ENCODE measurements at places on chromosomes 3 and 15.

DNA sequence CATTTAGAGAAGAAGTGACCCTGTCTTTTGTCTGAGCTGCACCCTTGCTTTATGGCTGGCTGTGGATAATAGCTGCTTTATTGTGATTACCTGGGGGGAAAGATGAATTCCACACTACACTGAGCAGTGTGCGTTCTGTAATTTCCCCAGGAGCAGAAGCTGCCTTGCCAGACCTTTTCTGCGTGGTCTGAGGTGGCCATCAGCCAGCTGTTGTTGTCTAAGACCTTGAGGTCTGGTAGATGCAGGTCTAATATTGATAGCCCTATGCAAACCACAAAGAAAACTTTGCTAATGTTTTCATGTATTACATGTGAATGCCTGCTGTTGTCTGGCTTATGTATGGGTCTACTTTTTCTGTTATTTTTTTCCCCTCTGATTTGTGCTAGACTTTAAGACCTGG is 144.6 kb downstream of the THSD4 start:
- DNase-seq: no peak

DNA sequence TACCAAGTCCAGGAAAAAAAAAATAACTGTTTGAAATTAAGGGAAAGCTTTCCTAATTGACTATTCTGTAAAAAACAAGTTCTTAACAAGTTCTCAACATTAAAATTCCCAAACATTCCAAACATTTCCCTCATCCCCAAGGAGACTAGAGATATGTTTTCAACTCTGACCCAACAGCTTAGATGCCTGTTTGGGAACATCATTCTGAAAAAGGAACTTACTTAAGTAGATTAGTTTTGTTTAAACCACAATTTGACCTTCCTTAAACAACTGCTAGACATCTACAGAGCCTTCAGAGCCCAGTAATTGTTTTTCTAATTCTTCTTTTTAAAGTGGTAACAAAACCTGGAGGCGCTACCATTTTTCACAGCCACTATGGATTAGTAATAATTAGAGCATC is 12.8 kb downstream of the UBR1 start:
- no peak for DNase-seq

- no peak for DNase-seq
These were observed 441.9 kb downstream of the ZIC1 start for GRCh38 chr3:147851062-147851461.

- DNase-seq: no peak
These were observed 8.8 kb upstream of the MAGI1 start for GRCh38 chr3:66047311-66048050.

DNA sequence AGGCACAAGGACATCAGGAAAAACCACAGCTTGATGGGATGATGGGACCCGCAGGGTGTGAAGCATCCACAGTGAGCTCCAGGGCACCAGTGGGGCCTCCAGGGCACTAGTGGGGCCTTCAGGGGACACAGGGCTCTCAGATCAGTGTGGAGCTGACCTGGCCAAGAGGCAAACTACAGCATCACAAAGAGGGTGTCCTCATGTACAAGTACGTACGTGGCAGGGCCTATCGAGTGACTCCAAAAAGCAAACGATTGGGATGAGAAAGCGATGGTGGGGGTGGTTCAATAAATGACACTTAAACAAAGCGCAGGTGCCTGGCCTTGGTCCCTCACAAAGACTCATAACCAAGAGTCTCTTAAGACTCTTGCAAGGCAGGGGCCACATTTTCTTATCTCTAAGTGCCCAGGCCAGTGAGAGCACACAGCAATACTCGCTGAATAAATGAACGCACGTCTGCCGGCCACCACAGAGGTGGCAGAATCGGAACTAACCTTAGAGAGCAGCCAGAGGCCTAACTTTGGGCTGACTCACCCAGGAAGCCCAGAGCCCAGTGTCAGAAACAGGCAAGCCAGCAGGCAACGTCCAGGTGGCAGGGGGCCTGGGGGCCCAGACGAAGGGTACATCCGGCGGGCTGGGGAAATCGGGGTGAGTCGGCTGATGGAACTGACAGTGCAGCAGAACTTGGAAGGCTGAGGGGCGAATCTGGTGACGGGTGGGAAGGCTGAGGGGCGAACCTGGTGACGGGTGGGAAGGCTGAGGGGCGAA is 8.7 kb downstream of the PCSK6 start:
- no peak for DNase-seq

DNA sequence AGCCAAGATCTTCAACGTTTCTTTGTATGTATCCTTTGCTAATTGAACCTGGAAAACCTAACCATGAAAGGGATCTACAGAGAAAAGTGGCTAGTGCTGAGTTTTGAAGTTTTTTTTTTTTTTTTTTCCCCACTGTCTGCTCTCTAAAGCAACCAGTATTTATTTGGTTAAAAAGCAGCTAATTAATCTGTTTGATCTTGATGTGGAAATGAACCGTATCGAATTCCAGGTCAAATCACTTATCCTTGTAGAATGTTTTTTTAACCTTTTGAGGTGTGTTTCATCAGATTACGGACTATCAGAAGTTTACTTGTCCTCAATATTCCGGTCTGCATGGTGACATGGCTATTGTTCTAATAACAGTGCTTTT is 117.2 kb downstream of the FNDC3B start:
- no peak for DNase-seq

DNA sequence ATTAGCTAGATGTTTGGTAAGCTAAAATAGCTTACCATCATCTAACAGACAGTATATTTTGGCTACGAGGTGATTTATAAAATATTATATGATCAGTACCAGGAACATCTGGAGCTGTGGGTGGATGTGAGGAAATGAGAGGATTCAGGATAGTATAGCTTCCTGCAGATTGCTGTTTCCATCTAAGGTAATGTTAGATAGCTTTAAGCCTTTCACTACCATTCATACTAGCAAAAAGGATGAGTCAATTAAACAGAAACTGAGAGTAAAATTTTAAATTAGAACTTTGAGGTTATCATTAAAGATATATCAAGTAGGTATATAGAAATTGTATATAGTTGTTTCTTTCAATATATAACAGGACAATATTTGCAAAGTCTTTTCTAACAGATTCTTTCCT is 8.0 kb downstream of the ZBTB20 start:
- DNase-seq: no peak

DNA sequence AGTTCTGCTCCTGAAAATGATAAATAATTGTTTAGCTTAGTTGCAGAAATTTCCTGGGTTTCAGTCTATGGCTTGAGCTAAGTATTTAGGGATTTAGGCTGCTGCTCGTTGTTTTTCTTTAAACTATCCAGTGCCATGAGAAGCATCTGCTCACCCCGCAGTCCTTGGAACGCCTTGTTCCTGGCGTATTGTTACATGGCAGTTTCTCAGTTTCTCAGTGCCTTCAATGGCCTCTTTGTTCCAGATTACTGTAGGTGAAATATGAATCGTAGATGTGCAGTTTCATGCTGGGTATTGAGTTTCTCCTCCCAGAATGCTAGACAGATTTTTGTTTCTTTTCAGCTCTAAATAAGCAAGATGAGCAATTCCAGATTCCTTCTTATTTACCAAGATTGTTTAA is 269.5 kb upstream of the GBE1 start:
- no peak for DNase-seq

- DNase-seq: no peak
These were observed 43.9 kb upstream of the CLRN1 start for GRCh38 chr3:151016478-151016795.

DNA sequence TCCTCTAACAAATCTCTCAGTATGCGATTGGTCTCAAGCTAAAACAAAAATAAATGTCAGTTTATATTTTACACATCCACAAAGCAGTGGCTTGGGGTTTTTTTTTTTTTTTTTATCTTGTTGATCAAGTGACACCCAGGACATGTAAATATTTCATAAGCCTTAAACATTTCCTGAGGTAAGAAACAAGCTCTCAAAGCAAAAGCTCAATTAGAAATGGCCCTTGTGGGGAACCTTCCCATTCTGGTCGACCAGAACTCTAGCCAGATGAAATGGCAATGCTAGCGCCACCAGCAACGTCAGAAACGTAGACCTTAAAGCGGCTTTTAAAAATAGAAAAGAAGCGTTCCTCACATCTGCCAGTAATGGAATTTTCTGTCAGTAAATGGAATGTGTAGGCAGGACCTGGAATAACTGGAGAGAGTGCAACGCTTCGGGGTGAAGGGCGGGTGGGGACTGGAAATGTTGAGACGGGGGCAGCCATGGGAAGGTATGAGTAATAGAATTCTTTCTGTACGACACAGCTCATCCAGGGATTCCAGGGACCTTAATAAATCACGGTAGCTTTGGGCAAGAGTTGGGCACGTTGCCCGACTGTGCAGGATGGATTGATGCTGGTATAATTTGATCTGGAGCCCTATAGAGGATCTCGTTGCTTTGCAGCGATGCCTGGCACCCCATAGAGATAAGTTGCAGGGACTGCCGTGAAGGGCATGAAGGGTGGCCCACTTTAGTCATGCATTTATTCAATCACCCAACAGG is 44.4 kb downstream of the BTD start:
- no peak for DNase-seq

DNA sequence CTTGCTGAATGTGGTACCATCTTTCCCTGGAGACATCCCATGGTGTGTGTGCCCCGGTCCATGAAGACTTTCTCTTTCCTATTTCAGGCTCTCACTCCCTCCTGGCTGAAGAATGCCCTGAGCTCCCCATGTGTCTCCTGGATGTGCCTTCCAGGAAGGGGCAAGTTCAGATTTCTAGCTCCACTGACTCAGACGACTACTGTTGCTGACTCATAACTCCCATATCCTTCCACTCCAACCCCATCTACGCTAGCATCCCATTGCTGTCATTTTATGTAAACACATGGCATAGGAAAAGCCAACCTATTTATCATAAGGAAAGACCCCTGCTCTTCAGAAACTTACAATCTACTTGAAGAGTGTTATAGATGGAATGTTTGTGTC is 95.0 kb downstream of the ADCY5 start:
- DNase-seq: no peak

DNA sequence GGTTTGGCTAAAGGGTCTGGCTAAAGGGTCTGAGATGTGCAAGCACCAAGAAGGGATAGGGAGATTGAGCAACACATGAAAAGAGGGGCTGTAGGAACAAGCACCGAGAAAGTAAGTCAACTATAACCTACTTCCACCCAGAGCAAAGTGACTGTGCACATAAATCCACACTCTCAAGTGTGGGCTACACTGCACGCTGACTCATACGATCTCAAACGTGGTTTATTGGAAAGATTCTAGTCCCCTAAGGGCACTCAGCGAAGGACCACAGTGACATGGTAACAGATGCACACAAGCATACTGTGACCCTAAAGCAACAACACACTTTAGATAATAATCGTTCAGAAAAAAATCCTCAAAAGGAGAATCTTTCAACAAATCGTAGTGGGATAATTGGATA is 48.0 kb downstream of the EHHADH start:
- no peak for DNase-seq

DNA sequence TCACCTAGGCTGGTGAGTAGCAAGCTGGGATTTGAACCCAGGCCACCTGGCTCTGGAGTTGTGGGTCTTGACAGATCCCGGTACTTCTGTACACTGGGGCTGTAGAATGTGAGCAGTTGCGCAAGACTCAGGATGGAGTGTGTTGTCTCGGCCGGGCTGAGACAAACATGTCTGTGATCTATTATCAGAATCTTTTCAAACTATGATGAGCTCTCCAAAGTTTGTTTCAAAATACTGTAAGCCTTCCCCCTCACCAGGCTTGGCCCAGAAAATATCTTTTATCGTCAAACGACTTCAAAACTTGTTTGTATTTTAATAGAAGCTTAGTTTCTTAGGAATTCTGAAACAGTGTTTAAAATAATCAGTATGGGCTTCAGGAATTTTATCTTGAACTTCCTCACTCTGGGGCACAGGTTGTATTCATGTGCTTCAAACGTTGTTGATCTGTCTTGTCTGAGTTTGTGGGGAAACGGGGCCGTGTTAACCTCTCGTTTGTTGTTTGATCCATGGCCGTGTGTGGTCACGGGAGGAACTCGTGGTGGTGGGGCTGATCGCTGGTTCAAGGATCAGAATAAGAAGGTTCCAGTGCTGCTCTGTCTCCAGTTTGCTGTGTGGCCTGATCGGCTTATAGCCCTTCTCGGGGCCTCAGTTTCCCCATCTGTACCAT is 40.3 kb upstream of the TFRC start:
- no peak for DNase-seq

DNA sequence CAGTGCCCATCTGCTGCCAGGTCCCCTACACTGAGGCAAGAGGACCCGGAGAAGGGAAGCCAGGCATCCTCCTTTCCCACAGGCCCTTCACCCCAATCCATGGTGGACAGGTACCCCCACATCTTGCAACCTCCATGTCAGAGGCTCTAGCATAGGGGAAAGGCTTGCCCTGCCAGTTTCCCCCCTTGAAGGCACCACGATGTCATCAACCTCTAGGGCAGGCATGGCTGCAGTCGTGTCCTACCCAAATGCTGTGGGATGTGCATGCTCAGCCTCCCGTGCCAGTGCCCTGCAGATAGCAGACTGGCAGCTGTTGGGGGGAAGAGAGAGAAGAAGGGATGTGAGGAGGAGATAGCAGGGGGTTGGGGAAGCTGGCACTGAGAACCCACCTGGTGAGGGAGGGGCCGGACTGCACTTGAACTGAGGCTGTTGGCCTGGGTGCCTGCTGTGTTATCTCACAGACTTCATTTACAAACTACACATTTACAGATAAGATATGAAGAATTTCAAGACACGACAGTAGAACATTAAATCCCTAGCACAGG is 197.5 kb downstream of the ADAMTS9 start:
- DNase-seq: no peak

DNA sequence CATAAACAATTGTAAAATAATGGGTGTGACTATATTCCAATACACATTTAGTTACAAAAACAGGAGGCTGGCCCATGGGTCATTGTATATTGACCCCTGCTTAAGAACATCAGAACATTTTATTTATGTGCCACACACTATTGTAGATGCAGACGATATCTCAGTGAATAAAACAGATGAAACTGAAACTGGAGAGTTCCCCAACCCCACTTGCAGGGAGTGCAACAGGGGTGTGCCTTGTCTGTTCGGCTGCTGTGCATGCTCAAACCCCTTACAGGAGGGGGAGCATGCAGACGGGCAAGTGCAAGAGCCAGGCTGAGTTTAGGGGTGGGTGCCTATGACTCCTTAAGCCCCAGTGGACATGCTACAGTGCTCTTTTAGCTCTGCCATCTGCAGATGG is 509.6 kb downstream of the IGSF11 start:
- no peak for DNase-seq

DNA sequence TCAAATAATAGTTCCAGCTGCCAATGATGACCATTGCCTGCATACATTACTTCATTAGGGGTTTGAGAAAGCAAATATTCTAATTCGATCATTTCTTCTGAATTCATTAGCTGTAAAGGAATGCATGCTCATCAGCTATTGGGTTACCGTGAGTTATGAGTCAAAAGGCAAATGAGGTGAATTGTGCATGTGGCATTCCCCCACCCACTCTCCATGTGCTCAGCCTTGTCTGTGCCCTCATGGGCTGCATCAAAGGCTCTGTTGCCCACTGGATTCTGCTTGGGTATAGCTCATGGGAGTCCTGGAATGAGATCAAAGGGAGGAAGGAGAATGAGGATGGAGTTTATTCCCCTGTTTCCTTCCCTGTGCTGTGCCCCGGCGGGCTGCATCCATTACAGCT is 99.3 kb upstream of the CHRNA7 start:
- DNase-seq: no peak

All from stimulated activated CD4-positive, alpha-beta T cell treated with anti-CD3 and anti-CD28 coated beads, TNF-alpha, amount 100 ng/mL, for 4 hours (primary cell).